ENCODE measurements at places on chromosomes 13 and 19.

DNA sequence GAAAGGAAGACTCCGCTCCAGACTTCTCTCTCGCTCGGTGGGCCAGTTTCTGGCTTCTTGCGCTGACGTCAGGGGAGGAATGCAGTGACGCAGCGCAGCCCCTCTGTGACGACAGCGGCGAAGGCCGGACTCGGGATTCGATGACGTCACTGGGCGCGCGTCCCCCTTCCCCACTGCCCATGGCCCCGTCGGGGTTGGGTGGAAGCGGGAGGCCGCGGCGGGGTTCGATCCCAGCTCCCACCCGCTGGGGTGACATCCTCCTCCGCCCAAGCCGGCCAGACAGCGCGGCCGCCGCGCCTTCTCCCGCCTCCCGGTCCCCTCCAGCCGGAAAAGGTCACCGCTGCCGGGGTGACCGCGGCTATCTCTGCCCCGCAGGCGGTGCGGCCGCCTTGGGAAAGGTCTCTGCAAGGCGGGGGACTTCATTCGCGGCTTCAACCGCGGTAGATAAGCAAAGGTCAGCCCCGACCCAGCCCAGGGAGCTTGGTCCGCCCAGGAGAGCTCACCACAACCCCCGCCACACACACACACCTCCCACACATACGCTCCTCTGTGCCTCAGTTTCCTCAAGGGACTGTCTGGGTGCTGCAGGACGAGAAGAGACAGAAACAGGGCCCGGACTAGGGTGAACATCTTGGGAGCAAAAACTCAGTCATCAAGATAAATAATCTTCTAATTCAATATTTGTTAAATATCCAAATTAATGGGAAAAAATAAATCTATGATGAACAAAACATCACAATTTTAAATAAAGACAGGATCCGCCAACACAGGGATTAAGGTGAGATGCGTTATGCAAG, 844 bp upstream of the RFX1 start:
- DNase-seq: no peak

DNA sequence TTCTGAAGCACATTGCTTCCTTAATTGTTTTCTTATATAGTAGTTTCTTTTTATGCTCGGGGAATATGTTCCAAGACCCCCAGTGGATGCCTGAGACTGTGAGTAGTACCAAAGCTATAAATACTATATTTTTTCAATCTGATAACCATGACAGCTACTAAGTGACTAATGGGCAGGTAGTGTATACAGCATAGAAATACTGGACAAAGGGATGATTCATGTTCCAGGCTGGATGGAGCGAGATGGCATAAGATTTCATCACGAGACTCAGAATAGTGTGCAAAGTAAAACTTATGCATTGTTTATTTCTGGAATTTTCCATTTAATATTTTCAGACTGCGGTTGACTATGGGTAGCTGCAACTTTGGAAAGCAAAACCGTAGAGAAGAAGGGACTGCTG, 47.9 kb upstream of the OLFM4 start:
- no peak for DNase-seq

- no peak for DNase-seq
These were observed 35.5 kb downstream of the SIPA1L3 start for GRCh38 chr19:37942516-37942902.

DNA sequence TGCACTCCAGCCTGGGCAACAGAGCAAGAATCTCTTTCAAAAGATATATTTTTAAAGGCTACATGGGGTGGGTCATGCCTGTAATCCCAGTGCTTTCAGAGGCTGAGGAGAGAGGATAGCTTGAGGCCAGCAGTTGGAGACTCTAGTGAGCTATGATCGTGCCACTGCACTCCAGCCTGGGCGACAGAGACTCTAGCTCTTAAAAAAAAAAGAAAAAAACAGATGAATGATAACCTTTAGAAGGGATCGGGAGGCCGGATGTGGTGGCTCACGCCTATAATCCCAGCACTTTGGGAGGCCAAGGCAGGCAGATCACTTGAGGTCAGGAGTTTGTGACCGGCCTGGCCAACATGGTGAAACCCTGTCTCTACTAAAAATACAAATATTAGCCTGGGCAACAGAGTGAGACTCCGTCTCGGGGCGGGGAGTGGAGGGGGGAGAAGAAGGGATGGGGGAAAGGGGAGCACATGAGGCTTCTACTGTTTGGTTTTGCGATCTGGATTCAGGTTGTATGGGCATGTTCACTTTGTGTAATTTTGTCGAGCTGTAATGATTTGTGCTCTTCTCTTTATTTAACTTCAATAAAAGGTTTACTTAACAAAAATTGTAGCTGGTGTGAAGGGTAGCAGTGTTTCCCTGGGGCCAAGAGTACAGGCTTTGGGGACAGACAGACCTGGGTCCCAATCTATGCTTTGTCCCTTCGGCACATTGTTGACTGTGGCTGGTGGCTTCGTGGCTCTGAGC, 1.1 kb upstream of the PSMC4 start:
- no peak for DNase-seq

DNA sequence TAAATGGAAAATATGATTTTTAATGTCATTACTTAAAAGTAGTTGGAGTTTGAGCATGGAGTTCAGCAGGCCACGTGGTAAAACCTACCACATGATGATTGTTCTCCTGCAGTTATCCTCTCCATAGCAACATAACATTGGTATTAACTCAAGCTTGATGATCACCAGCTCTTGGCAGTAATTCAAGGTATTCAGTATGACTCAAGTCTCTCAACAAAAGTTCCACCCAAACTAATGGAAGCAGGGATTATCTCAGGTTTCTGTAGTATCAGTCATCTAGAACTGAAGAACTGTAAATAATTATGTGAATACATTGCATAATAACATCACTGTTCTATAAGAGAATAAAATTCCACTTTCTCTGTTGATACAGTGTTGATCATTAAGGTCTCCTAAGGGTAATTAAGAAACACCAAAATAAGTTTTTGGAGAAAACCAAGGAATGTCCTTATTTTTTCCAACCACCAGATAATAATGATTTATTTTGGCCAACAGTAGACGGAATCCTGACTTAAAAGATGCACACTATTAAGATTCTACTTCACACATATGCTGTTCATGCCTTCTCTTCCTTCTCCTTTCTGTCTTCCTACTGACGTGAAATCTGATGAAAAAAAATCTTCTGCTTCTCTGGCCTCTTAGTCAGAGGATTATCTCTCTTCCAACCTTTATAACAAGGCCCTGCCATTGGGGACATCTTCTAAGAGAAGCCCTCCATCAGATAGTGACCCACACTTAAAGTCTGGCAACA, 1092.3 kb downstream of the EFNB2 start:
- DNase-seq: no peak

GRCh38 chr13:113591750-113592149, 7.2 kb downstream of the TFDP1 start:
- DNase-seq: no peak

GRCh38 chr13:94329754-94330551, 149.5 kb downstream of the DCT start:
- peak; percentile 67 for DNase-seq

- DNase-seq: no peak
These were observed 248.1 kb downstream of the HS6ST3 start for GRCh38 chr13:96338030-96338429.

GRCh38 chr19:52943884-52944643, 18.6 kb downstream of the ZNF816 start:
- no peak for DNase-seq

- DNase-seq: no peak
These were observed 614.6 kb upstream of the SPRY2 start for GRCh38 chr13:80955501-80955900.

GRCh38 chr13:50589139-50589538, 254.4 kb downstream of the DLEU7 start:
- DNase-seq: peak; percentile 53

GRCh38 chr13:114174529-114174961, 4.5 kb upstream of the CFAP97D2 start:
- no peak for DNase-seq
